Heart right ventricle (tissue), 16 donors: ENCODE measurements at places on chromosomes 5 and 9. TPM values are rescaled to one million over a fixed set of nuclear protein-coding genes. Genes with fewer than 3 reads are reported as not detected.

FCN2 gene
- 0.46 TPM for total RNA-seq

CKMT2 gene
- 1,566 TPM for total RNA-seq

AIF1L gene
- 12.2 TPM for total RNA-seq

IL13 gene
- total RNA-seq: not detected

ZFP37 gene
- 1.7 TPM for total RNA-seq

MAMDC2 gene
- total RNA-seq: 5.2 TPM

LAMC3 gene
- 0.30 TPM for total RNA-seq

PNPLA7 gene
- total RNA-seq: 10.7 TPM

SAPCD2 gene
- total RNA-seq: 0.13 TPM

C9 gene
- total RNA-seq: not detected

AQP3 gene
- 4.0 TPM for total RNA-seq

FBLL1 gene
- 0.61 TPM for total RNA-seq
